ENCODE measurements at places on chromosomes 7 and 10. TPM values are rescaled to one million over a fixed set of nuclear protein-coding genes. Genes with fewer than 3 reads are reported as not detected.

DNA sequence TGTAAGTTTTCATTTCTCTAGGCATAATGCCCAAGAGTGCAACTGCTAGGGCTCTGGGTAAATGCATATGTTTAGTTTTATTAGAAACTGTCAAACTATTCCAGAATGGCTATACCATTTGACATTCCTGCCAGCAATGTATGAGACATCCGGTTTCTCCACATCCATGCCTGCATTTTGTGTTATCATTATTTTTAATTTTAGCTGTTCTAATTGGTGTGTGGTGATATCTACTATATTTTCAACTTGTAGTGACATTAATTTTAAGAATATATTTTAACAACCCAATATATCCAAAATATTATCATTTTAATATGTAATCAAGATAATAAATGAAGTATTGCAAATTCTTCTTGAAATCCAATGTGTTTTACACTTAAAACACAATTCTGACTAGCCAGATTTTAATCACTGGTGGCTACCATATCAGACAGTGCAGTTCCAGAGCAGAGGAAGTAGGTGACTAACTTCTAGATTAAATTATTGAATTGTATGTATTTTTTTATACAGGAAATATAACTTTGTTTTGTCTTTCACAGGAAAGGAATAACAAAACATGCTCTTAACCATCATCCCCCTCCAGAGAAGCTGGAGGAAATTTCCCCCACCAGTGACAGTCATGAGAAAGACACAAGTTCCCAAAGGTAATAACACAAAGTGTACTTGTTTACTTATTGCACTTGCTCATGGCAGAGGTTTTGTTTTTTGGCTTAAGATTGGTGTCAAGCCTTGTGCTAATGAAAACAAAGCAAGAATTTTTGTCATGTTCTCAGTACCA lies 6.4 kb downstream of the FAM149B1 start:
- no peak for DNase-seq

DNA sequence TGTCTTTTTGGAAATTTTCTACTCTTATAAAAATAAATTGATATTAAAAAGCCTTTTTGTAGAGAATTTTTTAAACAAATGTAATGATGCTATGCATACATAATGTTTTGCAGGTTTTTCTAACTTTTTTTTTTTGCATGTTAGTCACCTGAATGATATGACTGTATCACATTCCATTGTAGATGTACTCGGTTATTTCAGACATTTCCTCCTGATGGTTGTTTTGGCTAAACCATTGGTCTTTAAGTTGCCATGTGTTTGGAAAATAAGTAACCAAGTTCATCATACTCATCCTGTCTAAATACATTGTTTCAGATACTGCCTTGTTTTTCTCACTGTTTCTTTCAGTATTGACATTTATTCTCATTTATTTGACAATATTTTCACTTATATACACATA lies 25.8 kb downstream of the NHLRC2 start:
- no peak for DNase-seq

Gene SUGCT
- 7.6 TPM for total RNA-seq

DNA sequence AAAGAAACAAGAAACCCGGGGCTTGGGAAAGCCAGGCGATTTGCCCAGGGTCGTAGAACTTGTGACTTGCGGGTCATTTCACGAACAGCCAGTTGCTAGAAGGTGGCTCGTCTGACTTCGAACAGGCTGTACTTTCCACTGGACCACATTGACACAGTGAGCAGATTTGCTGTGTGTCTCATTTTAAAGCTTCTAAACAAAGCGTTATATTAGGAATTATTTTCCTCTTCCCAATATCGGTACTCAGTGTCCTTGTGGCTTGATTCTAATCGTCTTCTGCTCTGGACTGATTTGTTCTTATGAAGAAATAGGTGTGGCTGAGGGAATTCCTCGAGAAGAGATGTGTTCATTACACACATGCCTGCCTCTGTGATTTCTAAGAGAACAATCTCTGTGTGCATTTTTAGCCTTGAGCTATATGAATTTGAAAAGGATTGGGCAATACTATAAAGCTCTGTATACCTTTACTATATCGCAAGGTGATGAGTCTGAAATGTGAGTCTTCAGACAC lies 150.0 kb upstream of the PRR15 start:
- no peak for DNase-seq

GRCh38 chr10:117431160-117431559 lies 55.9 kb upstream of the PDZD8 start:
- DNase-seq = no peak

GRCh38 chr10:123043409-123043925 lies 34.7 kb downstream of the ACADSB start:
- DNase-seq = no peak

- DNase-seq = no peak
Observed at GRCh38 chr7:44313016-44313415, 12.4 kb downstream of the CAMK2B start.

GRCh38 chr10:87695074-87695473 lies 35.4 kb downstream of the PAPSS2 start:
- DNase-seq = no peak

Gene NME8
- total RNA-seq = 0.44 TPM

Gene TET1
- total RNA-seq = 2.2 TPM

Data from kidney (tissue), 22 donors.